ENCODE measurements at places on chromosomes 7 and 10. TPM values are rescaled to one million over a fixed set of nuclear protein-coding genes. Genes with fewer than 3 reads are reported as not detected.

The LEP gene
- total RNA-seq, result not detected

The NXPH1 gene
- total RNA-seq, result not detected

The ANKRD1 gene
- 1,007 TPM for total RNA-seq

The C10orf105 gene
- total RNA-seq, result 0.07 TPM

The SPDYE2B gene
- not detected for total RNA-seq

The PILRA gene
- total RNA-seq, result 0.40 TPM

The GRM3 gene
- total RNA-seq, result not detected

The COBL gene
- total RNA-seq, result not detected

The NKX1-2 gene
- not detected for total RNA-seq

The ODAD2 gene
- 0.27 TPM for total RNA-seq

The OPTN gene
- 69.3 TPM for total RNA-seq

The STEAP1 gene
- total RNA-seq, result 62.9 TPM

The FKBP6 gene
- total RNA-seq, result not detected

The CD36 gene
- under 0.01 TPM for total RNA-seq

The ADARB2 gene
- total RNA-seq, result 0.07 TPM
